ENCODE measurements at places on chromosomes 6 and 20. TPM values are rescaled to one million over a fixed set of nuclear protein-coding genes. Genes with fewer than 3 reads are reported as not detected.

The RAET1E gene
- polyA plus RNA-seq: not detected

The WFDC10B gene
- polyA plus RNA-seq: 0.29 TPM

The PTK6 gene
- polyA plus RNA-seq: not detected

DNA sequence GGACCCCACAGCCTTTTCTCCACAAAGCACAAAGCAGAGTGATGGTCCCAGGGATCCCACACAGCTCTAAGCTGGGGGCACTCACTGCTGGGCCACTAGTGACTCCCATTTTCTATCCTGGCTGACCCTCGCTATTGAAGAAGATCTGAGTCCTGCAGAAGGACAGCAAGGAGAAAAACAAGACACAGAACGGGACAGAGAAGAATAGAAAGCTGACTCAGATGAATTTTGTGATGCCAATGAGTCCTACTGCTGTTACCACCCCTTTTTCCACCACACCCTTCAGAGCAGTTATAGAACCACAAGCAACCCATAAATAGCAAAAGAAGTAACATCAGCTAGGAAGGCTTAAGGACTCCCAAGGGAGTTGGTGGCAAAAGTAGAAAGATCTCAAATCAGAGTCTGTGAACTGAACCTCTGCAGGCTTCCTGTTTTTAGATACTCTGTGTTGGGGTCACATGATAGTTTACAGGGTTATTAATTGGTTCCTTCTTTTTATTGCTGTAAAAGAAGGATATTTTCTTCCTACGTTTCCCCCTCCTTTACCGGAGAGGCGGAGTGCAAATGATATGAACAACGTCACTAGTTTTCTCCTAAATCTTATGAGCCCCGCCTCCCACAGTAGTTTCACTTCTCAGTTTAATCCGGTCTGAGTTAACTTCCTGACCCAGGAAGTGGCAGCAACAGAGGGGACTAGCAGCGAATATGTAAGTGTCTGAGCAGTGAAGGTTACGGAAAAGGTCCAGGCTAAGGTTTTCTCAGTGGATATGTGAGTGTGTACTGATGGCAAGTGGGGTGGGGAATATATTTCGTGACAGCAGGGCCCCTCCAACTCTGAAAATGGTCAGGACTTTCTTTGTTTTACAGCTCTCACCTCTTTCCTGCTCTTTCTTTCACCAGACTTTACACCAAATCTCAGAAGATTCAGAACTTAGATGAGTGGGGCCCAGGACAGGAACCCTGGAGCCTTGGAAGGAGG lies at the start of gene TRIM38:
Gene TRIM38 (plus strand): TSS at position 654 of the 979 bp plus-strand sequence. CDS start 3,721 bp downstream, outside the sequence.
- peak; percentile 53 for DNase-seq

- DNase-seq: no peak
These were observed 5.4 kb downstream of the EPM2A start for GRCh38 chr6:145729887-145730286.

The SS18L1 gene
- 6.8 TPM for polyA plus RNA-seq

GRCh38 chr20:21020659-21021471 lies 85.3 kb downstream of the LINC00237 start:
- no peak for DNase-seq

The ULBP2 gene
- polyA plus RNA-seq: 7.9 TPM

The HLA-DQB2 gene
- not detected for polyA plus RNA-seq

The CRISP2 gene
- polyA plus RNA-seq: not detected

GRCh38 chr6:159194421-159194820 lies 25.2 kb downstream of the FNDC1 start:
- no peak for DNase-seq

The C6orf15 gene
- polyA plus RNA-seq: not detected

DNA sequence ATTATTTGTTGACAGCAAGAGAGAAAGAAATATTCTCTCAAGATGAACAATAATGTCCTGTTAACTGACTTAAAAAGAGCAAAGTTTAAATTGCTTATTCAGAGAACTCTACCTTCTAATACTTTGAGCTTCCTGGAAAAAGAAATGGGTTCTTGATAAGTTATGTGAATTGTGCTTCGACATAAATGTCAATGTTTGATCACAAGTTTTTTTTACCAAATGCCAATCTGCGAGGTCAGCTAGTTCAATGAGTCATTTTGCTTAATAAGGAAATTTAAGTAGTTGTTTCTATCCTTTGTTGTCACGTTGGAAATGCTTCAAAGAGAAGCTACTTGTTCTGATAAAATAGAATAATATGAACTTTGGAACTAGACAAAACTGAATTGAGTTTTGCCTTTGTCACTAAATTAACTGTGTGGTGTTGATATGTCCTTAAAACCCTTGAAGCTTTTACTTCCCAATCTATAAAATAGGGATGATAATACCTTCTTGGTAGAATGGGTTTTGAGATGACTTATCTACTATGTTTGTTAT lies 642.1 kb upstream of the FLRT3 start:
- DNase-seq: no peak

DNA sequence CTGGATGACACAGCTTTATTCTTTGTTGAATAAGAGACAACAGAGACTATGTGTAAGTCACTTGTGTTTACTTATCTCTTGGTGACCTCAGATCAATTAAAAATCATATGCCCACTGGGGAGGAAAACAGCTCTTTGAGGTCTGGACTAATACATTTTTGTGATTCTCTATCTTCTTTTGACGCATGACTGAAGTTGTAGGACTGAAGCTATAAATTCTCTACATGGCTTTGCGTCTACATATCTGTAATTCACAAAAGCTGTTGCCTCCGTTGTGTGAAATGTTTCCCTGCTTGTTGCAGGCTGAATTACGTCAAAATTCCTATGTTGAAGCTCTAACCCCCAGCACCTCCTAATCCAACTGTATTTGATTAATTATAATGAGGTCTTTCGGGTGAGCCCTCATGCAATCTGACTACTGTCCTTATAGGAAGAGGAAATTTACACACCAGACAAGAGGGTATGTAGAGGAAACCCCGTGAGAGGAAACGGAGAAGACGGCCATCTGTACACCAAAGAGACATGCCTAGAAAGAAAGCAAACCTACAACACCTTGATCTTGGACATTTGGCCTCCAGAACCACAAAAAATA lies 481.6 kb downstream of the PRKN start:
- no peak for DNase-seq

The BTN3A1 gene
- polyA plus RNA-seq: 32.7 TPM

- no peak for DNase-seq
These were observed 2.4 kb upstream of the PPP1R3G start for GRCh38 chr6:5082487-5083306.

- no peak for DNase-seq
These were observed 199.3 kb upstream of the SHLD1 start for GRCh38 chr20:5550733-5551529.

DNA sequence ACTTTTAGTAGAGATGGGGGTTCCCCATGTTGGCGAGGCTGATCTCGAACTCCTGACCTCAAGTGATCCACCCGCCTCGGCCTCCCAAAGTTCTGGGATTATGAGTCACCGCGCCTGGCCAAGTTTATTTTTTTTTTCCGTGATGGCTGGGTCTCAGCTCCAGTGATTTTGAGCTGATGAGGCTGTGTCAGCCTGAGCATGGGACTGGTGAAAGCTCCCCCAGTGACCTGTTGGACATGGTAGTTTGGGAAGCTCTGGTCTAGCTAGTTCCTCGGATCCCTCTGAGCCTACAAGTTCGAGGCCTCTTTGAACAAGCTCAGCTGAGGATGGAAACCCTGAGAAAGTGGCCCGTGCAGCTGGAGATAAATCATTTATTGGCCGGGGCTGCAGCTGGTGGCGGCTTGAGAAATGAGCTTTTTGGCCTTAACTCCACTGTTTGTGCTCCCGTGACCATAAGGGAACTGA lies 126.8 kb downstream of the SNX5 start:
- peak; percentile 60 for DNase-seq

GRCh38 chr6:46687619-46688097 lies at the start of gene TDRD6:
Gene TDRD6 (plus strand): TSS chr6:46687885. CDS start chr6:46688129, 244 bp downstream.
- DNase-seq: no peak

The HAO1 gene
- not detected for polyA plus RNA-seq

GRCh38 chr6:167116109-167116837 lies 6.6 kb upstream of the CCR6 start:
- no peak for DNase-seq

DNA sequence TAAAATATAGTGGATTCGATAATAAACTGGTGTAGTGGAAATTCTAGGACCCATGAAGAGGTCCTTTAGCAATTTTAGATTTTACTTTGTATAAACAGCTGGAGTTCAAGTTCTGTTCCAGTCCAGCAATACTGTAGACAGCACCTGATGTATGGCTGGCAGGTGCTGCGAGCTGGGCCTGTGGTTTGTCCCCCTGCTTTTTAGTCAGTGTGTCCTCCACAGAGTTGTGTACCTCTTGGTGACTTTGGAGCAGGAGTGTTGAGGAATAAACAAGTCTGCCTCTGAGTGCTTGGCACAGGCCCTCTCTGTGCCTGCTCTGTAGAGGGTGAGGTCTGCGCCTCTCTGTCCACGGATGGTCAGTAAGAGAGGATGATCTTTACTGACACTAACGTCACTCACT lies 13.8 kb downstream of the STX16 start:
- no peak for DNase-seq

The BMP5 gene
- 0.26 TPM for polyA plus RNA-seq

The NRN1 gene
- polyA plus RNA-seq: not detected

The PROKR2 gene
- polyA plus RNA-seq: not detected

DNA sequence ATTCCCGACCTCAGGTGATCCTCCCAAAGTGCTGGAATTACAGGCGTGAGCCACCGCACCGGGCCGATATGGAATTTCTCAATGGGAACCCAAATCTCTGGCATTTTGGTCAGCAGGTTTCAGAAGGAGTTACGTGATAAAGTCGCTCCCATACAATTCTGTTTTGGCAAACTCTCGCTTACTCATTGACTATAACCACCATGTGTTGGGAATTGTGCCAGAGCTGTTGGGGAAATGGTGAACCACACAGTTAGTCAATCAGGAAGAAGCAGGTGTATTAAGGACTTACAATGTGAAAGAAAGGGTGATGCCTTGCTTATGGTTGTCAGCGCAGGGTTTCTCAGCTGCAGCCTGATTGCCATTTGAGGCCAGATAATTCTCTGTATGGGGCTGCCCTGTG lies 410.5 kb downstream of the QKI start:
- no peak for DNase-seq

The WFDC5 gene
- polyA plus RNA-seq: not detected

DNA sequence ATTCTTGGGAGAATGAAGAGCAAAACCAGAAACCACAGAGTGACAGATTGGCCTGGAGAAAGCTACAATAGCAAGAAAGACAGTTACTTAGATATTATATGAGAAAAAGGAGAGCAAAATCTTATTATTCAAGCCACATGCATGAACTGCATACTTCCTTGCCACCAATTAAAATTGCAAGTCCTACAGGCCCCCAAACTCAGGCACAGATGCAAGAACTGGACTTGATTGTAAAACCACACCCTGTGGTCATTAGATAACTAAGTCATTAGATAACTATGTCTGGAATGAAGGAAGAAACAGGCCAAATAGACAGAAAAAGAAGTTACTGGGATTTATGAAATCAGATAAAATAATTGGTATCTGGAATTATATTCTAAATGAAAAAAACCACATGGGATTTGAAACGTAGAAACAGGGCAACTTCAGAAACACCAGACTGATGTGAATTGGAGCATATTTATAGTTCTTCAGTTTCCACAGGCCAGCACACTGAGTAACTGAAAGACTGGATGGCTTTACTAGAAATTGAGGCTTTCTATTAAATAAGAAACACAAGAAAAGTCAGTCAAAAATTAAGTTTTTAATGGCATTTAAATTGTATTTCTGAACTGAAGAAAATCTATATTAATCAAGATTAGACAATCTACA lies 49.4 kb upstream of the CARMIL1 start:
- DNase-seq: no peak

The KCNK16 gene
- not detected for polyA plus RNA-seq

GRCh38 chr6:37131104-37131959 lies 38.6 kb upstream of the PIM1 start:
- DNase-seq: no peak

DNA sequence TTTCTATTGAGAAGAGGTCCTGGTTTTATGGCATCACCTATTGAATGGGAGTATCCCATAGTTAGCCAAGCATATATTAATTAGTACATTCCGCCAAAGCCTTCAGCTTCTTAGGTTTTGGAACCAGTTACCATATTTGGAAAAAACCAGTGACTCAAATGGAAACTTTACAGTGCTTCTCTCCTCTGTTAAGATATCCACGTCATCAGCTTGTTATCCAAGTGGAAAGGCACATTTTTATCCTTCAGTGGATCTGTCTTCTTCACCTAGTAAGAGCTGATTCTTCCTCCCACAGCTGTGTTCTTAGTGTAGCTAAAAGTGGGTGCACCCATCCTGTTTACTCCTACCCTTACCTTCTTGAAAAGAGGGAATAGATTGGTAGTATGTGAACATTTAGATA lies 34.5 kb downstream of the TPD52L1 start:
- peak; percentile 39 for DNase-seq

GRCh38 chr6:75334266-75335040 lies 49.9 kb upstream of the TMEM30A start:
- peak; percentile 27 for DNase-seq

GRCh38 chr6:111861431-111861885 lies 11.8 kb downstream of the FYN start:
- no peak for DNase-seq

The ENPP4 gene
- 0.04 TPM for polyA plus RNA-seq

- peak; percentile 27 for DNase-seq
These were observed 3.1 kb upstream of the MAVS start for GRCh38 chr20:3843490-3843889.

The TULP1 gene
- polyA plus RNA-seq: not detected

The COL21A1 gene
- polyA plus RNA-seq: 0.35 TPM

GRCh38 chr6:36266913-36267644 lies 2.8 kb upstream of the PNPLA1 start:
- DNase-seq: no peak

GRCh38 chr6:162854228-162854627 lies 126.5 kb downstream of the PACRG start:
- no peak for DNase-seq

The L3MBTL1 gene
- 3.3 TPM for polyA plus RNA-seq

- DNase-seq: no peak
These were observed 51.1 kb downstream of the MYO6 start for GRCh38 chr6:75800133-75800532.
